ENCODE measurements at places on chromosomes 12 and 14. TPM values are rescaled to one million over a fixed set of nuclear protein-coding genes. Genes with fewer than 3 reads are reported as not detected.

DNA sequence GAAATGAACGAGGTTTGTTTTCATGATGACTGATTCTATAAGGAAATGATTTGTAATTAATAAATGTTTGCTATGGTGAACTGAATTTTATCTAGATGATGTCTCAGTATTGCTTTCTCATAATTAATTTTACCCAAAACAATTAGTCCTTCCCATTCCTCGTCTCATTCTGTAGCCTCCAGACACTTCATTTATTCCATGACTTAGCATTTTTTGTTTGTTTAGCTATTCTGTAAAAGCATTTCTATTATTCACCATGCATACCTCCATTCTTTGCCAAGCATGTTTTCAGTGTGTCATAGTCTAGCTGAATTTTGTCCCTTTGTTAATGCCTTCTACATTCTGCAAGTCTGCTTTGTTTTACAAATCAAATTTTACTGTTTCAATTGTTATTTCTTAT lies 137.4 kb upstream of the RPL10L start:
- DNase-seq: no peak

DNA sequence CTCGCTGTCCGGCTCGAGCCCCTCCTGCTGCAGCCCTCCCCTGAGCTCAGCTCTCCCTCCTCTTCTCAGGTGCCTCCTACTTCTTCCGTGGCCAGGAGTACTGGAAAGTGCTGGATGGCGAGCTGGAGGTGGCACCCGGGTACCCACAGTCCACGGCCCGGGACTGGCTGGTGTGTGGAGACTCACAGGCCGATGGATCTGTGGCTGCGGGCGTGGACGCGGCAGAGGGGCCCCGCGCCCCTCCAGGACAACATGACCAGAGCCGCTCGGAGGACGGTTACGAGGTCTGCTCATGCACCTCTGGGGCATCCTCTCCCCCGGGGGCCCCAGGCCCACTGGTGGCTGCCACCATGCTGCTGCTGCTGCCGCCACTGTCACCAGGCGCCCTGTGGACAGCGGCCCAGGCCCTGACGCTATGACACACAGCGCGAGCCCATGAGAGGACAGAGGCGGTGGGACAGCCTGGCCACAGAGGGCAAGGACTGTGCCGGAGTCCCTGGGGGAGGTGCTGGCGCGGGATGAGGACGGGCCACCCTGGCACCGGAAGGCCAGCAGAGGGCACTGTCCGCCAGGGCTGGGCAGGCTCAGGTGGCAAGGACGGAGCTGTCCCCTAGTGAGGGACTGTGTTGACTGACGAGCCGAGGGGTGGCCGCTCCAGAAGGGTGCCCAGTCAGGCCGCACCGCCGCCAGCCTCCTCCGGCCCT lies 22.8 kb downstream of the MMP17 start:
- no peak for DNase-seq

DNA sequence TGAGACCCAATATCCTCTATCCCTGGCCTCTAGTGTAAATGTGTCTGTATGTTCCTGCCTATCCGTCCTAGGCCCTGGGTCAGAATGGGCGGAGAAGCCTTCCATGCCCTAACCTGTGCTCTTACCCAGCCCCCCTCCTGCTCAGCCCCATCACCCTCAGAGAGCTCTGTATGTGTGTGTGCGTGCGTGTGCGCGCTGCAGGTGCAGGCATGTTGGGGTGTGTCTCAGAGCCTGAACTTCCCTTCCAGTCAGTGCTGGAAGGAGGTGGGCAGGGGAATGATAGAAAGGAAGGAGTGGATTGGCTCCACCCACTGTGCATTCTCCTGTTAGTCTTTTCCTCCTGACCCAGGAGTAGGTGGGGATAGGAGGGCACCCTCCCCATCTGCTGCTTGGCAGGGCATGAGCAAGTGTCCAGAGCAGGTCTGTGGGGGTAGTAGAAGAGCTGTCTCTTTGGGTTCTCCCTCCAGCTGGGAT lies 7.2 kb downstream of the NAB2 start:
- DNase-seq: no peak

- DNase-seq: no peak
These were observed 1.9 kb downstream of the RTL1 start for GRCh38 chr14:100901391-100902183.

DNA sequence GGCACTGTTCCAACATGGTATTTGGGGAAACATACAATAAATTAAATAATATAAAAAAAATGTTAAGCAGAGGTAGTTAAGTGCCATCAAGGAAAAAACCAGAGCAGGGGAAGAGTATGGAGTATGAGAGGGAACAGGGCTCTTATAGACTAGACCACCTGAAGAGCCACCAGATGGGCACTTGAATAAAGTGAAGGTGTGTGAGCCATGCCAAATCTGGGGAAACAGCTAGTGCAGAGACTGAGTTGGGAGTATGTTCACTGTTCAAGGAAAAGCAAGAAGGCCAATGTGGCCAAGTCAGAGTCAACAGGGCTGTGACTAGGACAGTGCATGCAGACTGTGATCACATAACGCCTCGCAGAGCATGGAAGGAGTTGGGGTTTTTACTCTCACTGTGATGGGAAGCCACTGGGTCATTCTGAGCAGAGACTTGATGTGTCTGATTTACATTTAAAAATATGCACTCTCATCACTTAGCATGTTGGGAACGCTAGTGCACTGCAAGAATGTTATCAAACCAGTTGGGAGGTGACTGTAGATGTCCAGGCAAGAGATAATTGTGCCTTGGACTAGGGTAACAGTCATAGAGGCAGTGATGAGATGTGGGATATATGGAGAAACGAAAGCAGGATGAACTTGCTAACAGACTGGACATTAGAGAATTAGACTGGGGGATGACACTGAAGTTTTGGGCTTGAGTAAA lies 25.6 kb downstream of the NDUFA12 start:
- DNase-seq: no peak

DNA sequence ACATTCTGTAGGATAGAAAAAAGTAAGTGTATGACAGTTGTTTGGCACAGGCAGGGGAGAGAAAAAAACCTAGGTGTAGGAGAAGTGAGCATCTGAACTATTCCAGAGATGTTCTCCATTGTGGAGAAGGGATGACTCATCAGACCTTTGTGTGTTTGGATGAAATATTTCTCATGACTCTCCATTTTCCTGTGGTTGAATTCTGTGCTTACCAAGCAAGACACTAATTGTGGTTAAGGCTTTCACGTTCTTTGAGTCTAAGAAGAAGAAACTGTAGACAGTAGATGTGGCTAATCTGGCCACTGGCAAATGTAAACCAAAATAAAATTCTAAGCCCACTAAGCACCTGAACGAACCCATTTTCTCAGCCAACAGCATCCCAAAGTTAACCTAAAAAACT lies 107.9 kb upstream of the GZMB start:
- DNase-seq: peak; percentile 30

DNA sequence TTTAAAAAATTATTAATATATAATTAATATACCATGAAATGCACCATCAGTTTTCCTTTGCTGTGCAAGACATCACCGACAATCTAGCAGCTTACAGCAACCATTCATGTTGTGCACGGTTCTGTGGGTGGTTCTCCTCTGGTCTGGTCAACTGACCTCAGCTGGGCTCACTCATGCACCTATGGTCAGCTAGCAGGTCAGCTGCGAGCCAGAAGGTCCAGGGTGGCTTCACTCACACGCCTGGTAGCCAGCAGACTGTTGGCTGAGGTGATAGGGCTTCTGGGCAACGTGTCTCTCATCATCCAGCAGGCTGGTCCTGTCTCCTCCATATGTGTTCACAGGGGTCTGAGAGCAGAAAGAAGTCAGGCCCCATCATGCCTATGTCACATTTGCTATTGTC lies 210.4 kb downstream of the KIF26A start:
- no peak for DNase-seq

GRCh38 chr12:94429633-94430032 lies 30.0 kb downstream of the CEP83 start:
- no peak for DNase-seq

GRCh38 chr14:44898551-44898950 lies 63.2 kb downstream of the KLHL28 start:
- no peak for DNase-seq

DNA sequence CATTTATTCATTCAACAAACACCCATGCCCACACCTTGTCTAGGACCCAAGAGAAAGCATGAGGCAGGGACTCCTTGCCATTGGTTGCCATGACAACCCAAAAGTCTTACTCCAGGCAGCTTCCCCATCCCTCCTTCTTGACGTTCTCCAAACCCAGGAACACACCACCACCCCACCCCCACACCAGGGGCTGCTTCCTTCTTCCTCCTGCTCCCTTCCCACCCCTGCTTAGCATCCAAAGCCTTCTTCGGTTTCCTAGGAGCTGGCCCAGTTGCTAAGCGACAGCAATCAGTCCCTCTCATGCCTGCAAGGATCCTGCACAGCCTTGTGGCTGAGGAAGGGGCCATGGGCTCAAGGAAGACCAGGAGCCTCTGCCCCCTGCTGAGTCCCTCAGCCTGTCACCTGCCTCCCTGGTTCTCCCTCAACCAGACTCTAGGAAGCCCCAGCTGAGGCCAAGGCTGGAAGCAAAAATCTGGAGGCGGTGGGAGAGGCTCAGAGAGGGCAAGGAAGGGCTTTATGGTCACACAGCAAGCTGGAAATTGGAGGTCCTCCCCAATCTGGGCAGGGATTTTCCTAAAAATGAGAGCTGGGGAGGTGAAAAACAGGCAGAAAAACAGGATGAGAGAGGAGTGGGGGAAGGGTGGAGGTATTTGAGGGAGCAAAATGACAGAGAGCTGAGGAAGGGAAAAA lies 15.4 kb downstream of the RASAL1 start:
- no peak for DNase-seq

- peak; percentile 85 for DNase-seq
These were observed 8.5 kb downstream of the IRAK3 start for GRCh38 chr12:66197495-66197921.

- no peak for DNase-seq
These were observed 15.1 kb downstream of the PLBD2 start for GRCh38 chr12:113373440-113373839.

DNA sequence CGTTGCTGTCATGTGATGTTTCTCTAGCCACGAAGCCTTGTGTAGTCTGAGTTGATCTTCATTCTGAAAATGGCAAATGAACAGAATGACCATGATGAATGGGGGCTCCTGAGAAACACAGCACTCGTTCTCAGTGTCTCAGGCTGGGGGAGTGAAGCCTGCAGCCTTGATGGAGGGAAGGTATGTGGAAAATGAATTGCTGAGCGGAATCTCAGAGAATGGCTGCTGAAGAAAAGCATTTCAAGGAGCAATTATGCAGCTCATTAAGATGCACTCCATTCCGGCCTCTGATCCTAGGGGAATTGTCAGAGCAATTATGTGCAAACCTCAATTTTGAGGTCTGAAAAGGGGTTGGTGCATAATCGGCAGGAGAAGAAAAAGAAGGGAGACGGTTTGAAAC lies 167.1 kb downstream of the CHST11 start:
- no peak for DNase-seq

- DNase-seq: no peak
These were observed 162.5 kb downstream of the SLC38A4 start for GRCh38 chr12:46663318-46663717.

GRCh38 chr14:41663473-41663850 lies 56.8 kb downstream of the LRFN5 start:
- DNase-seq: no peak

GRCh38 chr14:96279564-96279963 lies 23.6 kb downstream of the BDKRB1 start:
- no peak for DNase-seq

- no peak for DNase-seq
These were observed 266.4 kb downstream of the KCNH5 start for GRCh38 chr14:62778852-62779251.

DNA sequence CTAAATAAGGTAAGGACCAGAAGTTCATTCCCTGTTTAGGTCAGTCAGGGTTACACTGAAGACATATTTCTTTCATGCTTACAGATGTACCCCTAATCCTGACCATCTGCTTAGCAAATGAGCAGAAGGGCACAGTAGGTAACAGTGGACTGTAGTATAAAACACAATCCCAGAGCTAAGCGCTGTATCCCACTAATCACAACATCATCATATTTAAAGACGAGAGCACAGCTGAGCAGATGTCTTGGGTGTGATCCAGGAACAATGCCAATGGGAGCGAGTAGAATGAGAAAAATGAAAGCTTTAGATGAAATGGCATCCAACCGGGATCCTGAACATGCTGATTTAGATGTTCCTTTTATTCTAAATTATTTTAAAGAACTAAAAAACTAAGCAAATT lies 213.4 kb downstream of the CCER1 start:
- DNase-seq: no peak

- peak; percentile 3 for DNase-seq
These were observed 81.0 kb upstream of the CCDC196 start for GRCh38 chr14:66405158-66405557.

- DNase-seq: no peak
These were observed 31.3 kb downstream of the SLC38A1 start for GRCh38 chr12:46237371-46238045.

Gene TEX52
- not detected for total RNA-seq

Gene LRRC10
- not detected for total RNA-seq

Gene MIP
- under 0.01 TPM for total RNA-seq

Gene PAWR
- 128 TPM for total RNA-seq

Gene SCNN1A
- 0.22 TPM for total RNA-seq

Gene PDE3A
- total RNA-seq: 2.0 TPM

Gene SSPN
- 0.22 TPM for total RNA-seq

Gene SYT1
- 2.0 TPM for total RNA-seq

Gene MORN3
- under 0.01 TPM for total RNA-seq

Gene CLEC4C
- total RNA-seq: not detected

Gene KRT3
- total RNA-seq: not detected

Data from lung microvascular endothelial cell (primary cell).